Stimulated activated CD8-positive, alpha-beta memory T cell treated with anti-CD3 and anti-CD28 coated beads, Interleukin-2, amount 100 ng/mL, for 1 hour (primary cell): ENCODE measurements at places on chromosomes 2 and 18.

DNA sequence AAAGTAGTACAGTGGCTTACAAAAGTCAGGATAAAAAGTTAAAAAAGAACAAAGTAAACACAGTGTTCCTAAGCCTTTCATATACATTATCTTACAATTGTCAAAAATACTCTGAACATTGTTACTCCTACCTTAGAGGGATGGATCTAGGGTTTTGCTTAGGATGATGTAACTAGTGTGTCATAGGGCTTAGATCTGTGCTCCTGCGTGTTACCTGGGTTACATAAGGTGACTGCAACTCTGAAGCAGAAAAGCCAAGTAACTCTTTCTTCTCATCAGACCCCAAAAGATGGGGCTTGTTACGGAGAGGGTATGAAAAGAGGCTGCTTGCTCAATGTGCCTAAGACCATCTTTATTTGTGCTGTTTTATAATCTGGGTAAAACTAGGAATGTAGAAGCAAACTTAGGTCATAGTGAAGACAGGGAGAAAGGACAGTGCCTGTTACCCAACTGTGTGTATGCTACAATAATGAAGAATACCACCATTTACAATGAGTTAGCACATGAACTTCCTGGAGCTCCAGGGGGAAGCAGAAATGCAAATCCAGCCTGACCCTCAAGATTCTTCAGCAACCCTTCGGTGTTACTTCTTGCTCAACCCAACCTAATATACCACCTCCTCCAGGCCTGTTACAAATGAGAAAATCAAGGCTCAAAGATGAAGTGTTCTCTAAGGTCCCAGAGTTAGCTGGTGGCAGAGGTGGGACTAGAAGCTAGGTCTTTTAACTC, 42.0 kb upstream of the STK17B start:
- DNase-seq: no peak

DNA sequence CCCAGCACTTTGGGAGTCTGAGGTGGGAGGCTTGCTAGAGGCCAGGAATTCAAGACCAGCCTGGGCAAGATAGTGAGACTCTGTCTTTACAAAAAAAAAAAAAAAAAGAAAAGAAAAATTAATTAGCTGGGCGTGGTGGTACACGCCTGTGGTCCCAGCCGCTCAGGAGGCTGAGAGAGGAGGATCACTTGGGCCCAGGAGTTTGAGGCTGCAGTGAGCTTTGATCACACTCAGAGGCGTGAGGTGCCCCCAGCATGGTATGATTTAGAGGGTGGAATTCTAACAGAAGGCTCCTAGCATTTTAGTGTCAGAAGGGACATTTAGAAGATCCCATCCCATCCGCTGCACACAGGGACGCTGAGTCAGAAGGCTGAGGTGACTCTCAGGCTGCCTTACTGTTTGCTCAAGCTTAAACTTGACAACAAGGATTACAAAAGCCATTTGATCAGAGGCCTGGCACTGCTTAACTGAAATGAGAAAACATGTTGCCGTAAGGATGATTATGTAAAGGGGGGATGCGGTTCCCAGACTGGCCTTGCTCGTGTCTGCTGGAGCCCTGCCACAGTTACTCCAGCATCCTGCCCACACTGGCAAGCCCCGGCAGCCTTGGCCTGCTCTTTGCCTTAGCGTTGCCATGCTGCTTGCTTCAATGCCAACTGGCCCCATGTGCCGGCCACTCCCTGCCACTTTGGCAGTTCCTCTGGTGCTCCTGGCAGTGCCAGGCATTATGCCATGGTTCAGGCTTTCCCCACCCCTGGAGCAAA, 45.6 kb upstream of the SLC1A4 start:
- no peak for DNase-seq

DNA sequence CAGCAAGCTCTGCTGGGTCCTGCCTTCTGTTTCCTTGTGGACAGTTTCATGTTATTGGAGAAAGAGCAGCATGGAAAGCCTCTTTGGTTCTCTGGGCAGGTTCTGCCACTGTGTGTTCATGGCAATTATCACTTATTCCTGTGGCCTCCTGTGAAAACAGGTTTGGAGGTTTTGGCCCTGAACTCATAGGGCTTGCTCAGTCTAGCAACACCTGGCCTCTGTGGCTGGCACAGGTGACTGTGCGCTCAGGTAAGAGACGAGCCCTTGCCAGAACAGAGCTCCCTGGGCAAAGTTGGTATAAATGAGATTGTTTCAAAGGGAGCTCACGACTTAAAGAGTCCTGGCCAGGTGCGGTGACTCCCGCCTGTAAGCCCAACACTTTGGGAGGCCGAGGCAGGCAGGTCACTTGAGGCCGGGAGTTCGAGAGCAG, 5.7 kb downstream of the CEP68 start:
- DNase-seq: no peak

DNA sequence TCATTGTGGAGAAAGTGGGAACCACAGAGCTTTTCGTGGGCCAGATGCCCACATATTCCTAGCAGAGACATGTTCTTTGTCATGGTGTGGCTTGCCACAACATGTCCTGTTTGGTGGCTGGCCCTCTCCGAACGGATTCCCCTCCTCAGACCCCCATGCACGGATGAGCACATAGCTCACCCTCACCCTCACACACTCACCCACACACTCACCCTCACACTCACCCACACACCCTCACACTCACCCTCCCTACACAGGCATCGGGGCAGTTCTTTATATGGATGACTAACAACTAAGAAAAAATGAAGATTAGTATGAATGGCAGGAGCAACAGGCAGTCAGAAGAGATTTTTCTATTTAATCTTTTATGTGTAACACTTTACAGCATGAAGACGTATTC, 149.9 kb downstream of the ZNF236 start:
- no peak for DNase-seq

DNA sequence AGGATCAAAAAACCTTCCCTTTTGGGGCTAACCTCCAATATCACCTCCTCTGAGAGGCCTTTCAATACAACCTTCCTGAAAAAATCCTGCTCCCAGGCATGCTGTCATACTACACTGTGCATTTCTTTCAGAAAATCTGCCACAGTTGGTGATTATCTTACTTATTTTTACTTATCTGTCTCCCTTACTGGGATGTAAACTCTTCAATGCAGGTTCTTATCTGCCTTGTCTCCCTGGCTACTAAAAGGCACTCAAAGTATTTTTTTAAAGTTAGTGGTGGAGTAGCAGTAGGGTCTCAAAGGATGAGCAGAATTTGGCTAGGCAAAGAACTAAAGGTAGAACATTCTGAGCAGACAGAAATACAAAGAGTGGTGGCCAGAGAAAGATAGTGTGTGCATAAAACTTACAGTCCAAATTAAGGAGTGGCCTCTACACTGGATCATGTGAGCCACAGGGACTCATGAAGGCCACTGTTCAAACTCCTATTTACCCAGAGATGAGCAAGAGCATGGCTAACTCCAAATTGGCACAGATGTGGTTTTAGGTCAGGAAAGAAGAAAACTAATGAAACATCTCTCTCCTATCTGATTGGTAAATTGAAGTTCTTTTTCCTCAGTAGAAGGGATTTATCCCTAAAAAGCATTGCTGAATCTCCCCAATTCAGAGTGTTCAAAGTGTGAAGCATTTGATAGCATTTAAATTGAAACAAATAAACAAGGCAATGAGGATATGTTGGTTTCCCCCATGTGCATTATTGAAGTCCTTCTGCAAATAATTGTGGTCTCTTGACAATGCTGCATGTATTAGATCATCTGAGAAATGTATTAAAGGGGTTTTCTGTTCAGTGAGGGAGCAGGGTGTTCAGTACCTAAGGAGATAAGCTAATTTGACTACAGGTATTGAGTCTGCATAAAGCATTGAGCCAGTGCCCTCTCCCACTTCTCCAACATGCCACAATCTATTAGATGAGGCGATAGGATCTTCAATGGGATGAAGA, 285.5 kb downstream of the MREG start:
- no peak for DNase-seq
